ENCODE measurements at places on chromosomes 16 and 17.

- no peak for DNase-seq
These were observed 465.4 kb downstream of the CDH11 start for GRCh38 chr16:64656471-64656870.

DNA sequence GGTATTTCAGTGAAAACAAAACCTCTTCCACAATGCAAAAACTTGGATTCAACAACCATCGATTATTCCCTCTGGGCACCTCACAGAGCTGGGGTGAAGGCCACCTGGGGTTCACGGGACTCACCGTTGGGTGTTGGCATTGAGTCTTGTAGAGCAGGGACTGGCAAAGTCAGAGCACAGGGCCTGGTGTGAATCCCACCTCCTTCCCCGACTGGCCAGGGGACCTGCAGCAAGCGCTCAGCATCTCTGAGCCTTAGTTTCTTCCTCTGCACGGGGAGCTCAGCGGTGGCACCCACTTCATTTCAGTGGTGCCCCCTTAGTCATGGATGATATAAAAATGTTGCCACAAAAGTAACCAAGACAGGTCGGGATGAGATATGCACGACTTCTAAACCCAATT lies 100.4 kb downstream of the METRNL start:
- DNase-seq, result no peak

DNA sequence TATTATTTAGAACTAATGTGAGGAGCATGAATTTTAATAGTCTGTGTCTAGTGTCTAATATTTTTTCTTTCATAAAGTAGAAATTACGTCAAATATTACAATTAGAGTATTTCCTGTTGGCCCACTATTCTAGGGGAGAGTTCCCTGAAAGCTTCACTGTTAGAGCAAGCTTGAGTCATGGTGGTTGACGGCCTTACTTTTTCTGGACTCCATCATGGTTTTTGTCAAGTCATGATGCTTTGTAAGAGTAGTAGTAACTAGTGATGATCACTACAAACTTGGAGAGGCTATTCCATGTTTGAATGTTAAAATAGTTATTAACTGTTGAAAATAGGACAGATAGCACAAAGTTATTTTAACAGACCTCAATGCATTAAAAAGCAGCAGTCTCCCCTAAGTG lies 1.7 kb downstream of the PSMD11 start:
- peak; percentile 59 for DNase-seq

DNA sequence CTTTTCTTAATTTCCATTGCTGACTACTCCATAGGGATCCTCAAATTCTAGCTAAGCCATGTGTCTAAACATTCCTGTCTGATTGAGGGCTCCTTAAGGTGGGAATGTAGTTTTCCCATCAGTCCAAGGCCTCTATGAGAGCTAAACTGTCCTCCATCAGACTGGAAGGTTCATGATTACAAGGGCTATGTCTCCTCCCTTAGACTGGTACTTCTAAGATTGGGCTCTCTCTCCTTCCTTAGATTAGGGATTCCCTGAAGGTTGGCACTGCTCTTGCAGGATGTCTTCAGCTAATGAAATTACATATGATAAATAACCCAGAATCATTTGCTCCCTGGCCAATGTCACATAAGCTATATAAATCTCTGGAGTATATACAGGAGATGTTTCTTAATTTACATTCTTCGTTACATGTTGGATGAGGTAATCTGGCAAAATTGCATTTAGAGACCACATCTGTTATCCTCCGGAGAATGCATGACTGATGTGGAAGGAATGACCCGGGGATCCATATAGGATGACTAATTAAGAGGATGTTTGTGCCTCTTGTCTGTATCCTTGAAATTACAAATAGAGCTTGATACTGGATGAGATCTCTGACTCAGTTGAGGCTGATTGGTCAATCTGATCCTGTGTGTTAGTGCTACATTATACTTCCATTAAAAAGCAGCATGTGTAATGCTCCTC lies 14.2 kb downstream of the B4GALNT2 start:
- DNase-seq, result no peak

- DNase-seq, result peak; percentile 96
These were observed 43.1 kb downstream of the PIK3R5 start for GRCh38 chr17:8922451-8922850.

GRCh38 chr17:82664701-82665182 lies 16.5 kb upstream of the WDR45B start:
- DNase-seq, result no peak
